NCI-H2029 (cell line): ENCODE measurements at places on chromosomes 1 and 21.

GRCh38 chr1:179745131-179745611 lies 2.1 kb downstream of the FAM163A start:
- DNase-seq: no peak

- peak; percentile 76 for DNase-seq
Measured at GRCh38 chr21:32257962-32258785, 20.7 kb downstream of the MIS18A start.

DNA sequence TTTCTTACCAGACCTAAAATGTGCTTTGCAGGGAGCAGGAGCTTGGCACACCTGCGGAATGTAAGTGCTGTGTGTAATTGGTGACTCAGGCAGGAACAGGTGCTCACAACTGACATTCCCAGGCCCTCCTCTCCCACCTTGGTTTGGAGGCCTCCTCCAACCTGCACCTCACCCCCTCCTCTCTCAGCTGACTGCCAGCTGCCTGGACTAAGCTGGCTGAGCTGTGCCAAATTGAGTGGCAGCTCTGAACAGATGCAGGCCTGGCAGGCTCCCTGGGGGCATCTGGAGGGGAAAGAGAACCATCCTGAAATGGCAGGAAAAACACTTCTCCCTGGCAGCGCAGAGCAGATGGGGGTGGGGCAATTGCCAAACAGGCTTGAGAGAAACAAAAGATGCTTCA lies 91.7 kb upstream of the PGBD5 start:
- peak; percentile 62 for DNase-seq

GRCh38 chr1:158053276-158053675 lies 59.8 kb downstream of the KIRREL1 start:
- no peak for DNase-seq

DNA sequence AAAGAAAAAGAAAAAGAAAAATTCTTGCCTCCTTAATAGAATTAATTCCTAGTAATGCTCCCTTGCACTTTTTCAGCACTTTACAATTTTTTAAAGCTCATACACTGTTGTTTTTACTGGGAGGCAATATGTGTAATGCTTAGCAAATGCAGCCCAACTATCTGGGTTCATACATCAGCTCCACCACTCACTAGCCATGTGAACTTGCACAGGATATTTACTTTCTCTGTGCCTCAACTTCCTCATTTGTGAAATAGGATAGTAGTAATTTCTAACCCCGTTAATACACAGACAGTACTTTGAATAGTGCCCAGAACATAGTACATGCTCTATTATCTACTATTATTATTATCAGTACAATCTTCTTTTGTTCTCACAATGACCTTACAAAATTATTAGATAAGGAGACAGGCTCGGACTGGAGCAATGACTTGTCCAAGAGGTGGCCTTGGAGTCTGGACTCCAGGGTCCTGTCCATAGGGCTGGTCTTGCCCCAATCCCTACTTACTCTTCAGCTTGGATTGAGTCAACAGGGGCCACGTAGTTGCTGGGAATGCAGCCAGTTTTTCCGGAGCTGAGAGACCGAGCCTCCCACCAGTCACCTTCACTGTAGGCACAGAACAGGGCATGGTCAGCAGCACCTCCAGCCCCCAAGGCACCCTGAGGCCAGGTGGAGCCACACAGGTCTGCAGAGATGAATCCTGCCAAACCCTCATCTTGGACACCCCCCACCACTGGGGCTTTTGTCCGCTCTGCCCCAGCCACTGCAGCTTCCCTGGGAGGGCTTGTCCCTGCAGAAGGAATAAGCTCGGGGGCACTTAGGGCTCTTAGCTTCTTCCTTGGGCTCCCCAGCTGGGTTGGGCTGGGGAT lies 13.7 kb downstream of the FGR start:
- DNase-seq: no peak

GRCh38 chr1:17419626-17420328 lies 19.7 kb downstream of the RCC2 start:
- no peak for DNase-seq

- no peak for DNase-seq
Measured at GRCh38 chr1:222821239-222821638, 6.4 kb downstream of the DISP1 start.
